Cortex of kidney (tissue), 1 donor: ENCODE measurements at places on chromosomes 2 and 18.

GRCh38 chr2:207502577-207503198 lies 27.1 kb upstream of the CREB1 start:
- DNase-seq, result no peak

DNA sequence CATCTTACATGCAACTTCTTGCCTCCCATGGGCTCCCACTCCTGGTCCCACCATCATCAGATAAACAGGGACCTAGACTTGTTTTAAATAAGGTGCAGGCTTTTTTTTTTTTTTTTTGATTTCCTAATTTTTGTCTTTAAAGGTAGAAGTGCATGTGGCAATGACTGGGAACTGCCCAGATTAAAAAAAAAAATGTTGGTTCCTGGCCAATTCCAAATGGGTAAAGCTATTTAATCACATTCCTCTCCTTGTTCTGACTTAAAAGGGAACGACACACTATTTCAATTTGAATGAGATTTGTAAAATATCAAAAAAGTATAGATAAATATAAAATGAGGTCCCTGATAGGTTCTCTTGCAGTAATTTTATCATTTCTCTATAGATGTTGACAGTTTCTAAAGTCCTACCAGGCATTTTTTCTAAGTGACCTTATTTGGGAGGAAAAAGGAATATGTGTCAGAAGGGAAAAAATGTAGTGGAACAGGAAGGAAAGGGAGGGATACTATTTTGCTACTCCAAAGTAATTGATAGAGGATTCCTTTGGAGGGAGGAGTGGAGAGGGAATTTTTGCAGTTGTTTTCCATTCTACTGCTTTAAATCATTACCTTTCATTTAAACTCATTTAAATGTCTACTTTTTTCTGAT lies 43.3 kb downstream of the DDX1 start:
- DNase-seq, result no peak

GRCh38 chr2:24164416-24164973 lies 10.4 kb upstream of the FAM228A start:
- no peak for DNase-seq

GRCh38 chr2:182868054-182868796 lies 1.8 kb upstream of the FRZB start:
- no peak for DNase-seq
